ENCODE measurements at places on chromosomes 2 and 18.

DNA sequence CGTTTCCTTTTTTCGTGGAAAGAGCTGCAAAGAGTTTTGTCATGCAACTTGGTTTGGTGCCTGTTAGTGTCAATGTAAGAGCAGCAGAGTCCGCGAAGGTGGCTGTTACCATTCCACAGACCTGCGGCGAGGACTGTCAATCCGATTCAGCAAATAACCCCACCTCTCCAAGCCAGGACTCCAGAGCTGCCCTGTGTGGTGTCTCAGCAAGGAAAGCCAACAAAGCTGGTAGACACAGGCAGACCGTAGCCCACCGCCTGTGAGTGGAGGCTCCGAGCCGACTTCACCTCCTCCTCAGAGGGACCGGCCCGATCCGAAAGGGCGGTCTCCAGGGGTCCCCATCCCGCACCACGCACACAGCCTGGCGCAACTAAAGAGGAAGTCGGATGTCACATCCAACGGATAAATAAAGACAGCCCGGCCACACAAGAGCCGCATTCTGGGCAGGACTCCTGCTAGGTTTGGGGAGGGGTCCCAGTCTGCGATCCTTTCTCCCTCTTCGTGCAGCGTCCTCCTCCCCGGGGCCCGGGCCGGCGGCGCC is 819 bp downstream of the ANKRD44 start:
- DNase-seq: no peak

- DNase-seq: no peak
These were observed 59.0 kb upstream of the LAPTM4A start for GRCh38 chr2:20110383-20110782.

DNA sequence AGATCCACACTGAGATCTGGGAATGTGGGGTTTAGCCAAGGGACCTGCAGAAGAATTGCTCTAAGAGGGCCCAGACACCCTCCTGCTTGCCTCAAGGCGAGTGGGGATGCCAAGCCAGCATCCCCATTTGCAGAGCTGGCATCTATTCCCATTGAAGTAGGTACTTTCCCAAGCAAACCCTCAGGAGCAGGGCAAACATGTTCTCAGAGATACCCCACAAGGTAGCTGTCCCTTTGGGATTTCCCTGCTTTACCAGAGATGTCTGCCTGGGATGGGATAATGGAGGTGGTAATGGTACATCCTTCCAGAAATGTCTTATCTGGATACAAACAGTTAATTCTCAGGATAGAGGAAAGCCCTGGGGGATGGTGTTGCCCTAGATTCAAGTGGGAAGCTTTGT is 51.2 kb downstream of the GYPC start:
- no peak for DNase-seq

DNA sequence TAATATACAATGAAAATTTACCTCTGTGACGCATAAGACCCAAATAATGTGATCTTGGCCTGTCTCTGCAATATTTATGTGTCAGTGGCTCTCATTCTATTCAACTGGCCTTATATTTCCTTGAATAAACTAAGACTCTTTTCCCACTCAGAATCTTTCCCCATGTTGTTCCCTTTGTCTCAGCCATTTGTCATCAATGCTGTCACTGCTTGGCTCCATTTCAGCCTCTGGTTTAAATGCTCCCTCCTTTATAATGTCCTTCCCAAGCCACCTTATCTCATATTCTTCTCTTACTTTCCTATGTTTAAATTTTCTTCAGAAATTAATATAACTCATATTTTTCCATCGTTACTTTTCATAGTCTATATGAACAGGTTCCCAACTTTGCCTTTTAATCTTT is 158.3 kb upstream of the DTNA start:
- DNase-seq: no peak

DNA sequence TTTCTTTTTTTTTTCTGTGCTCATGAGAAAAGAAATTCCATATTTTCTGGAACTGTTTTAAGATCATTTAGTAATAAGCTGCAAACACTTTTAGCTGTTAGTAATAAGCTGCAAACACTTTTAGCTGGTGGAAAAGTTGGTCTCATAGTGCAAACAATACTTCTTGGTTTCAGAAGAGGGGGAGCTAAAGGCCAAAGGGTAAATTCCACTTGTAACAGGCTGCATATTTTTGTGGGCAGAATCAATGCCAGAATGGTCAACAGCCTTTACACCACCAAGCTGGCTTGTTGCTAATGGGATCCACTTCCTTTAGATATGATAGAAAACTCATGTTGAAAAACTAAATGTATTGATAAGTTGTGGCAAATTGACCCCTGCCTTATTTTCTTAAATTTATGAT is 356.8 kb downstream of the NR4A2 start:
- DNase-seq: no peak

DNA sequence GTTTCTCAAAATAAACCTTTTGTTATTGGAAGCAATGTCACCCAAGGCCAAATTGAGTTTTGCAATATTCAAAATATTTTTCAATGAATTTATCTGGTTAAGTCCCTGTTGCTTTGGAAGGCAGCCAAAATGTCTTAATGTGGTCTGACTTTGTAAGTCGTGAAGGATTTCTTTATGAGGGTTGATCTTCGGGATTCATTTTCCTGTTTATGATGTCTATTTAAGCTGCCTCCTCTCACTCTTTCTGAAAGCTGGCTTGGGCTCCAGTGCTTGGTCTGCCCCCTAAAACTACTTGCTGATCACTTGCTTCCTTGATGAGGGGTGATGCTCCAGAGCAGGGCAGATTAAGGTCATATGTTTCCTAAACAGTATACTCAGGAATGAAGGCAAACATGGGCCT is 141.1 kb downstream of the ANTXR1 start:
- no peak for DNase-seq

- DNase-seq: no peak
These were observed 41.7 kb downstream of the MYOM1 start for GRCh38 chr18:3177902-3178687.

GRCh38 chr2:86225581-86225980 is 26.3 kb downstream of the MRPL35 start:
- no peak for DNase-seq

GRCh38 chr18:79385326-79385707 is 10.4 kb upstream of the NFATC1 start:
- no peak for DNase-seq

- DNase-seq: peak; percentile 75
These were observed 43.6 kb upstream of the MAP2 start for GRCh38 chr2:209380293-209380692.

DNA sequence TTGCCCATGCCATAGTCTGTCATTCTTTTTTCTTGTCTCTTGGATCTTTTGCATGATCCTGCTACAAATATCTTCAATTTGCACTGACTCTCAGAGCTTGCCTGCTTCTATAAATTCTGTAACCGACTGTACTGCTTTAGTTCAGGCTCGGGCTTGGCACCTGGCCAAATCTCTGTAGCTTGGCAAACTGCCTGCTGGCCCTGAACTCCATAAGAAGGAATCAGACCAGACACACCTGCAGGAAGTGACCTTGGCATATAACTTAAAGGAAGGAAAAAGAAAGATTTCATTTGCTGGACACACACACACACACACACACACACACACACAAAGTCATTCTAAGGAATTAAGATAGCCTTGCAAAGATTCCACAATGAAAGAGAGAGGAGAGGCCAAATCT is 291.2 kb upstream of the DDX18 start:
- DNase-seq: no peak

DNA sequence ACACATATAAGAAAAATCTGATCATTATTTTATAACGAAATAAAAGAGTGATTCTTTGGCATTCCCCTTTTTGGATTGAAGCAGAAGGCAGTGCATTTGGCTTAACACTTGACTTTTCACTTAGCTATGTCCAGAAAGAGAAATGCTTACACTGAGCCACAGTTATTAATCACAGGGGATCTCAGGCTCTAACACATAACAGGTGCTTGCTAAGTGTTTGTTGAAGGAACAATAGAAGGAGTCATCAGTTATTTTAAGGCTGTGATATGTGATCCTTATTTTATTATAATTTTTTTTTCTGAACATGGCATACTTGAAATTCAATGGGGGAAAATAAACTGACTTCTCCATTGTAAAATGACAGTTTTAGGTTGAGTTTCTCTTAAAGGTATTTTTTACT is 209.5 kb downstream of the UBE2E3 start:
- no peak for DNase-seq

DNA sequence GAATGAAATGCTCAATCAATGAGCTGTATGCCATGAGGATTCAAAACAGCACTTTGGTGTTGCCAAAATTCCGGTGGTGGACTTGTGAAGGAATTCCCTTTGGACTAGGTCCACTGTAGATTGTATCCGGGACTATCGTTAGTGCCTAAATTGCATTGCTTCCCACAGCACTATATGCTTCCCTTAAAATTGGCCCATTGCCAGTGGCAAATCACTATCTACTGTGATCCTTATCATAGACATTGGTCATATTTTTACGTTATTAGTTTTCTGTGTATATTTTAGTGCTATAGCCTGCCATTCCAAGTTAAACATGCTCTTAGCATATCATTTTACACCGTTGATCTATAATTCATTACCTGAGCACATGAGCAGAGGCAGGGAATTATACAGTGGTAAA is 1.7 kb downstream of the PJVK start:
- DNase-seq: no peak
